Kasumi-1 (cell line): ENCODE measurements at places on chromosomes 7 and 10.

GRCh38 chr10:113297226-113297625 lies 255.6 kb upstream of the HABP2 start:
- no peak for DNase-seq

- no peak for DNase-seq
Observed at GRCh38 chr7:120973849-120974248, 14.7 kb upstream of the CPED1 start.

GRCh38 chr10:93315246-93315645 lies 166.9 kb downstream of the MYOF start:
- DNase-seq: no peak

DNA sequence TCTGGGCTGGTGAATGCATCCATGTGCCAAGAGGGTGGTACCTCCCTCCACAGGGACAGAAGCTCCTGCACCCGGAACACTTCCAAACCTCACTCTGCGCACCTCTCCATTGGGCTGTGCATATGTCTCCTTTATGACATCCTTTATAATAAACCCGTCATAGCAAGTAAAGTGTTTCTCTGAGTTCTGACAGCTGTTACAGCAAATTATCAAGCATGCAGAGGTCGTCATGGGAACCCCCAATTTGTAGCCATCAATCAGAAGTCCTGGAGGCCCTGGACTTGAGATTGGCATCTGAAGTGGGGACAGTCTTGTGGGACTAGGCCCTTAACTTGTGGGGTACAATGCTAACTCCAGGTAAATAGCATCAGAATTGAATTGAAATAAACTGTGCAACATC lies 29.4 kb upstream of the PARD3 start:
- no peak for DNase-seq

- no peak for DNase-seq
Observed at GRCh38 chr10:3781468-3782145, 3.4 kb downstream of the KLF6 start.

DNA sequence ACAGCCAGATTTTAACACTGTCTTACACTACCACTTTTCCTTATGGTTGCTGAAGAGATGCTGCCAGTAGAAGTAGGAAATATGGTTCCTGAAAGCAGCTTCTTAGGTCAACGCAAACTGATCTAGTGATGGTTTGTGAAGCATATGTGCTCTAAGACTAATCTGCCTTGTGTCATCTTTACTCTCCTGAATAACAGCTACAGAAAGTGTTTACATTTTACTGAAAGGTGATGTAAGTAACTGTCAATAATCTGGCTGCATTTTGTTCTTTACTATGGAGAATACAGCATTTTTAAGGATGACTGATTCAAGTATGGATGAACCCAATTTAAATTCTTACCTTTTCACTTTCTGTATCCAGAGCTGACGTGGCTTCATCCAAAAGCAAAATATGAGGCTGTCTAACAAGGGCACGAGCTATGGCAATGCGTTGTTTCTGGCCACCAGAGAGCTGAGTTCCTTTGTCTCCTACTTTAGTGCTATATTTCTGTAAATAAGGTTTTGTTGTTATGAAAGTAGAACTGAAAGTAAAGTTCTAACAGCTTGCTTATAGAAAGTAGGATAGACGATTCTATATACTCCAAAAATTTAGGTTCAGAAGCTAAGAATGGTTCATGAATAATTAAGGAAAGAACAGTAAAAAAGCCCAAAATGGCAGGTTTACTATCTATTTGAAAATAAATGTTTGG lies 30.2 kb upstream of the ABCB4 start:
- DNase-seq: no peak

DNA sequence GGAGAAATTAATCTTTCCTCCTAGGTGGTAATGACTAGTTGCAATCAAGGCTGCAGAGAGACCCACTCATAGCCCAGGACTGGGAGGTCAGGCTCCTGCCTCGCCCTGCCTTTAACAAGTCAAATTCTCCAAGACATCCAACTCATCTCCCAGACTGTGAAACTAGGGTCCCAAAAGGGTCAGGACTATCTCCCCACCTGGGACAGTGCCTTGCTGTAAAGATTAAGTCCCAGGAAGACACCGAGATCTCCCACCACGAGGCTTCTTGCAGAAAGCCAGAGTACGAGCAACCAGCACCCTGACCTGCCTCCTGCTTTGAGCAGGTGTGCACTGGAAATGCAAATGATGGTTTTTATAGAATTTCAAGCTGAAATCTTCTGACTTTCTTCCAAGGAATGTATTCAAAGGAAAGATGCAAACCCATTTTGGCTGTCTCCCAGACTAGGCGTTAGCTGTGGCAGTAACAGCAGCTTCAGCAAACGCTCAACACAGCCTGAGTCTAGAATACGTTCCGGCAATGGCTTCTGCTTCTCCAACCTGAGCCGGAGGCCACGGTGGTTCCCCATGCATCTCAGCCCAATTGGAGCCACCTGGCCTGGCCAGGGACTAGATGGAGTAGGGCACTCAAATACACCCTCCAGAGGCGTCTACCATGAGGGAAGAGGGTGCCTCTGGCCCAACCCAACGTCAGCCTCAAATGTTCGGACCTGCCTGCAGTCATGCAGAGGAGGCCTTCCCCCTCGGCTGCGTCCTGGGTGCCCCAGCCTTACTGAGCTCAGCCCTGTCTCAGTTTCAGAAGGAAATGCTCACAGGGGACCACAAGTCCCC lies 170.4 kb downstream of the PRKAG2 start:
- no peak for DNase-seq

- no peak for DNase-seq
Observed at GRCh38 chr7:76369018-76369417, 10.2 kb upstream of the YWHAG start.

GRCh38 chr7:8114175-8114574 lies 145.6 kb downstream of the GLCCI1 start:
- DNase-seq: no peak

GRCh38 chr10:131629026-131629770 lies 271.6 kb upstream of the PPP2R2D start:
- DNase-seq: no peak

- DNase-seq: no peak
Observed at GRCh38 chr7:70098133-70098561, 499.9 kb downstream of the AUTS2 start.

GRCh38 chr7:14389595-14389994 lies 400.1 kb upstream of the ETV1 start:
- no peak for DNase-seq

DNA sequence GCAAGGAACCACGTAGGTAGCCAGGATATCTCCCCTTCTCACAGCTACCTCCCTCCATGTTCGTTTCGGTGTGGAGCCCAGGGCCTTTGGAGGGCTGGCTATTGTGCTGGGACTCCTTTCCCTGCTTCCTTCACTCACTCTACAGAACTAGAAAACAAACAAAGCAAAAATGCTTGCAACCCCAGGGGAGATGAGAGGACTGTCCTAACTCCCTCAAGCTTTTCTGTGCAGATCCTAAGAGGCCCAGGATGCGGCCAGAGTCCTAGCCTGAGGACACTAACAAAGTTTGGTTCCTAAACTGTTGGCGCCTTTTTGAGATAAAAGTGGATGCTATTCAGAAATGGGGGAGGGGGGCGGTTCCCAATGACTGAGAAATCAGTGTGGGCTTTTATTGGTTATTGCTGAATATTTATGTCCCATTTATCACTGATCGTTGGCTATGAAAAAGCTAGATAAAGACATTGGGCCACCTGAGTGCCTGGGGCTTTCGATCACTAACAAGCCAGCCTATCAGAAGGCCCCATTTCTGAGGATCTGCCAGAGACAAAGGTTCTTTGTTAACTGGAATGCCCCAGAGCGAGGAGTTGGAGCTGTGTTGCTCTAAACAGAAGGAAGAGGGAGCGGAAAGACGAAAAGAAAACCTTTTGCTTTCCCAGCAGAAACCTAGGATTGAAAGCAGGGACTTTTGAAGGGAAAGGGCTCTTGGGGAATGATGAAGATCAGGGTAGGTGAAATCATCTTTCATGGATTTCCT lies 95.2 kb upstream of the EGR2 start:
- DNase-seq: no peak

DNA sequence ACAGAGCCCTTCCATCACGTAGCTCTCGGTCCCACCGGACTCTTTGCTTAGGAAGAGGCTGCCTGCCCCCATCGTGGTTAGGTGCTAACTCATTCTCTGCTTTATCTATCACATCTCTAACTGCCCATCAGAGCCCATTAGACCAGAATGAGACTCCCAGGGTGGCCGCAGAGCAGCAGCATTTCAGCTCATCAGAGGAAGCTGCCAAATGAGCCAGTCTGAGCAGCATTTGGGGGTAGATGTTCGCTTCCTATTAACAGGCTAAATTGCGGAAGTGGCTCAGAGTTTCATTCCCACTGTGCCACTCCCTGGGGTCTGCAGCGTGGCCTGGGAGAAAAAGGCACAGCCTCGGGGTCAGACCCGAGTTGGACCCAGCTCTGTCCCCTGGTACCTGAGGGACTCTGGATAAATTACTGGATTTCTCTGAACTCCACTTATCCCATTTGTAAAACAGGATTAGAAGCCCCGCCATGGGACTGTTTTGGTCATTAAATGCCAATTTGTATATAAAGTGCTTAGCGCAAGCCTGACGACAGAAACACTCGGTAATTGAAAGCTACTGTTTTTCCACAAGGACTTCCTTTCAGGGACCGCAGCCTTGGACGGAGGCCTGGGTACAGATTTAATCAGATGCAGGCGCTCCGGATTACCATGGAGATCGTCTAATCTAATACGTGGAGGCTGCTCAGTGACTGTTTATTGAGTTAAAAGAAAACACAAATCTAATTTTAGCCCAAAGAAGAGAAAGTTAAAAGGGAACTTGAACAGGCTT lies 73.8 kb upstream of the PRLHR start:
- peak; percentile 21 for DNase-seq

DNA sequence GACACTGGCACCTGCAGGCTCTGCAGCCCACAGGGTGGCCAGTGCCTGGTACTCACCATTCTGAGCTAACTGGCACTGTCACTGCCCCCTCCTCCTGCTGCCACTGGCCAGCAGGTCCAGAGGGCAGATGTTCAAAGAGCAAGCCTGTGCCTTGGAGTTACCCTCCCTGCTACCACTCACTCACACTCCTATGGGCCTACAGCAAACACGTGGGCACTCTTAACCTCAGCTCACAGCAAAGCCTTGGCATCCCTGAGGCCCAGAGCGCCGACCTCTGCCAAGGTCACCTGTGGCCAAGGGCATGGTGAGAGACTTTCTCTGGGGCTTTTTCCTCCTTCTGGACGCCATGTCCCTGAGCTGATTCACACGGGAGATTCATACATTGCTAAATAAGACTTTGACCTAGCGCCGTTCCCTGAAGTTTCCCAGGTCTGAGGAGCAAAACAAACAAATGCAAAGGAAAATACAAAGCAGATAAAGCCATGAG lies 270.0 kb upstream of the PPP2R2D start:
- no peak for DNase-seq

- DNase-seq: no peak
Observed at GRCh38 chr10:132364594-132364970, 32.4 kb upstream of the PWWP2B start.

DNA sequence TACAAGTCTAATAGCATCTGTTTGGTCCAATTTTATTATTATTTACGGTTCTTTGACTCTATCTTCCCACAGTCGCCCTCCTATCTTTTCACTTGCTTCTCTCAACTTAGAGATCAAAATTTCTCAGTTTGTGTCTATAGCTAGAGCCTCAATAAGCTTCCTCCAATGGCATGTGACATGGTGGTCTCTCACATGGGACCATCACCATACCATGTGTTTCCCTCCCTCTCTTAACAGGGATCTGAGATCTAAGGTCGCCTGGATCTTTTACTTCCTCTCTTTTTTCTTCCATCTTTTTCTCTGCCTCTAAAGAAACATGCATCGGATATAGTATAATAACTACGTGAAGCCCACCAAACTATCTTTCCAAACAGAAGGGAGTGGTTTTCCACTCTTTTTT lies 1.8 kb downstream of the PKD2L1 start:
- DNase-seq: no peak

DNA sequence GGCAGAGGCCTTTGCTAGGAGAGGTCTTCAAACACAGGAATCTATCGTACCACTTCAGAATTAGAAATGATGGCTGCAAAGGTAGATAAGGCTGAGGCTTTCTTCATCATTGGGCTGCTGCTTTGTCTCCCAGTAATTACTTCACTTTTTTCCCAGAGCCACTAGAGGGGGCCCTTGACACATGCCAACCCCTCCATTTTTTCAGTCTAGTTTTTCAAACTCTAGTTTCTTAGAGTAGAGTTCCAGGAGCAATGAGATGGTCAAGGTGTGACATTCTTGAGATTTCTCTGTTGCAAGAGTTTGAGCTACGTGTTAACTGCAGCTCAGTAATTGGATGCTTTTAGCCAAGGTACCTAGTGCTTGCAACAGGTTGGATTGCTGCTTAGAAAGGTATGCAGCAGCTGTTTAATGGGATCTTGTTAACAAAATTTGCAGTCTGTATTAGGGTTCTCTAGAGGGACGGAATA lies 33.8 kb upstream of the RBM20 start:
- DNase-seq: peak; percentile 95

GRCh38 chr10:110076559-110077318 lies 69.0 kb downstream of the ADD3 start:
- DNase-seq: peak; percentile 97

GRCh38 chr10:6014241-6014761 lies 37.0 kb upstream of the IL15RA start:
- DNase-seq: peak; percentile 90

DNA sequence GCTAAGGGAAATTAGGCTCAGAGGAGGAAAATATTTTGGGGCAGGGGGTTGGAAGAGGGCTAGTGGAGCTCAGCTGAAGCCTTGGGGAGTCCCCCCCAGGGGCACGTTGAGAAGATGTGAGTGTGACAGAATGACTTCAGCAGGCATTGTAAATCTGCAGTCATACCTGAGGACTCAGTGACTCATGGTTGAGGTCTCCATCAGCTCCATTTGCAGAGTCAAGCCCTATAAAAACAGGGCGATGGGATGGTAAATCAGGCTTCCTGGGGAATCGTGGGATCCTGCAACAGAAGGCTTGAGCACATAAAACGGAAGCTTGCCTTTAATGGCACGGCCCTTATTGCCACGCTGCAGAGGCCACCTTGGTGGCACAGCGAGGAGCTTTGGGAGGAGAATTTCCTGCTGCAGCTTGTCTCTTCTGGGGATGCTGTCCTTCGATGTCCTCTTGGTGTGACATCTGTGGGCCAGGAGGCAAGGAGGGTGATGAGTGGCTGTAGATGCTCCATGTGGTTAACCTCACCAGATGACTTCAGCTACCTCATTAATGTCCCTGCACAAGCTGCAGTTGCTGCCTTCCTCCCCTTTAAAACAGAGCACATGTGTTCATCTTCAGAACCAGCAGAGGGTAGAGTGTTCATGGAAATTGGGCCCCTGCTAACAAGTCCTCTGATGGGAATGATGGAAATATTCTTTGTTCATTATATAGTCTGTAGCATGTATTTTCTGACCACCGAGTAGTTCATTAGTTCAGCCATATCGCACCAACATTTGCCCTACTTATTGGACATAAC lies 285.9 kb downstream of the LRMDA start:
- no peak for DNase-seq

- DNase-seq: peak; percentile 93
Observed at GRCh38 chr10:11329062-11329673, 282.3 kb downstream of the USP6NL start.
